T-cell (primary cell): ENCODE measurements at places on chromosomes 13 and 19. TPM values are rescaled to one million over a fixed set of nuclear protein-coding genes. Genes with fewer than 3 reads are reported as not detected.

Gene ZNF441
- total RNA-seq: 18.4 TPM

Gene MEIOSIN
- total RNA-seq: not detected

Gene NUP62
- 59.5 TPM for total RNA-seq

Gene SIAH3
- total RNA-seq: 0.19 TPM

Gene FSD1
- 3.6 TPM for total RNA-seq

Gene COL4A2
- 2.2 TPM for total RNA-seq

Gene SELENOV
- total RNA-seq: not detected

Gene ADM5
- total RNA-seq: 6.4 TPM

Gene ADGRE1
- 7.6 TPM for total RNA-seq

Gene SHC2
- total RNA-seq: 4.4 TPM

Gene SLC25A41
- 0.33 TPM for total RNA-seq

Gene EHD2
- 0.70 TPM for total RNA-seq

Gene HRC
- total RNA-seq: not detected

Gene FGF21
- not detected for total RNA-seq

Gene ZNF540
- total RNA-seq: 14.5 TPM

Gene NMRK2
- total RNA-seq: not detected

Gene ZNF610
- 3.7 TPM for total RNA-seq

Gene CCDC169
- not detected for total RNA-seq
